ENCODE measurements at places on chromosomes 7 and 10.

- no peak for DNase-seq
Observed at GRCh38 chr7:34070511-34071323, 165.4 kb downstream of the BMPER start.

DNA sequence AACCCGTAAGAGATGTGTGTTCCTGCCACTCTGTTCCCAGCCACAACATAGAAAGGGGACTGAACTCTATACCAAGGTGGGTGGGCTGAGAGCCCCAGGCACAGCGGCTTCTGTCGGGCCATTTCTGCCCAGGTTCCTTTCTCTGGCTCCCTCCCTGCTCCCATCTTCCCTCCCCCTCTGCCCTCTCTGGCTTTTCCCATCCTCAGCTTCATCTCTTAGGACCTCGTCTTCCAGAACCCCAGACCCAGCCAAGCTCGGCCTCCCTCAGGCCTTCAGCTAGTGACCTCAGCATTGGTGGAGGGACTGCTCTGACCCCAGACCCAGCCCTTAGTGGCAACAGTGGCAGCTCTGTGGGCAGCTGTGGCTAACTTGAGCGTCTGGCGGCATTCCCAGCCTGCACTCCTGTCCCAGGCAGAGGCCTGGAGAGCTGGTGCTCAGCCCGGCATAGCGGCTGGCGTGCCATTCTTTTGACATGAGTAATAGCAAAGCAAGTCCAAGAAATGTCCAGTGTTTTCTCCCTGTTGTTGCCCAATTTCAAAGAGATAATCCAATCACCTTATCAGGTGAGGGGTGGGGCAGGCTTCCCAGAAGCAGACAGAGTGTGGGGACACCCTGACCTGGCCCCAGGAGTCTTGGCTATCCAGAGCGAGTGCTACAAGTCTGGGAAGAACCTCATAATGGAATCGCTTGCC, 15.9 kb downstream of the PTPRE start:
- DNase-seq = peak; percentile 85

DNA sequence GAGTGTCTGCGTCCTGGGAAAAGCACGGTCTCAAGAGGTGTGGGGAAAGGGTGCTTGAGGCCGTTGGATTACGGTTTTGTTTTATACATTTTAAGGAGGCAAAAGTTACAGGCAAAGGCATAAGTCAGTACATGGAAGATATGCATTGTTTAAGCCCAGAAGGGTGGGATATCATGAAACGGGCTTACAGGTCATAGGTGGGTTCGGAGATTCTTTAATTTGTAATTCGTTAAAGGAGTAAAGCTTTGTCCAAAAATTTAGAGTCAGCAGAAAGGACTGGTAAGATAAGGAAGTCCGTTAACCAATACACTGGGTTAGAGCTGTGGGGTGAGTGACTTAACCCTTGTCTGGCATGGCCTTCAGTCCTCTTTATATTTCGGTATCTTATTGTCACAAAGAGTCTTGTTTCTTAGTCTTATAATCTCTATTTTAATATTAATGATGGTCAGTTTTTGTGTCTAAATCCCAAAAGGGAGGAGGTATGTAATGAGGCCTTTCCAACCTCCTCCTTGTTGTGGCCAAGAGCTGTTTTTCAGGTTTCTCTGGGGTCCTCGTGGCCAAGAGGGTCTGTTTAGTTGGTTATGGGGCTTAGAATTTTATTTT, 12.7 kb downstream of the TSPAN14 start:
- DNase-seq = no peak

DNA sequence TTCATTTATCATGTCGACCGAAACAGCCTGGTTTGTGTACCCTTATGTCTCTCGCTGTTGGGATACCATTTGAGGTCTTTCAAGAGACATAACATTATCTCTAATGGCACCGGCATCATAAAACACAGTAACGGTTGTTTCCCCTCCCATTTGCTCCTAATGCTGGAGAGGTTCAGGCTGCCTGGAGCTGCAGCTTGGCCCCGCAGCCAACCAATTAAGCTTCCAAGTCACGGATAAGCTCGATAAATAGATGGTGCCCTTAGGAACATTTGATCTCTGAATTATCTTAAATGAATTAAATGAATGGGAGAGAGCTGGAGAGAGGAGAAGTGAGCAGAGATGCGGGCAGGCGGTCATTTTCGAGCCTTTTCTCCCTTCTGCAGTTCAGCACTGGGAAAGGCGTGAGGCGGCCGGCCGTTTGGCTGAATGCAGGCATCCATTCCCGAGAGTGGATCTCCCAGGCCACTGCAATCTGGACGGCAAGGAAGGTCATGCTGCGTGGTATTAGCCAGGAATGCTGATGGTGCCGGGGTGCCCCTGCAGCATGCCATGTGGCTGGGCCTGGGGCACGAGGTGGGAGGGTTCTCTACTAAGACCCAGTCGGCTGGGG, 12.6 kb downstream of the CPA4 start:
- DNase-seq = no peak

DNA sequence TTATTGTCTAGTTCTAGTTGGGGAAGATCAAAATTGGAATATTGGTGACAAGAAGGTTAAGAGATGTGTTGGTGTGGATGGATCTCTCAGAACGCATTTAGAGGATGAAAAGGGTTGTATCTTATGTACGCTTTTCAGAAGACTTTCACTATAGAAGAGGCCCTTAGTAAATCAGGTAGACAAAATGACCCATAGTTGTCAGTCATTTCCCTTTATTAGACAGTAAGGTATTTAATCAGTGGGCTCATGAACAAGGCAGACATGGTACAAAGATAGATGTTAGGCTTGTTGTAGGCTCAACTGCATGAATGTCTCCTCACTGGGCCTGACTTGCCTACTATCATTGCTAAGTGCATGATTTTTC, 359.2 kb downstream of the PHF14 start:
- no peak for DNase-seq

DNA sequence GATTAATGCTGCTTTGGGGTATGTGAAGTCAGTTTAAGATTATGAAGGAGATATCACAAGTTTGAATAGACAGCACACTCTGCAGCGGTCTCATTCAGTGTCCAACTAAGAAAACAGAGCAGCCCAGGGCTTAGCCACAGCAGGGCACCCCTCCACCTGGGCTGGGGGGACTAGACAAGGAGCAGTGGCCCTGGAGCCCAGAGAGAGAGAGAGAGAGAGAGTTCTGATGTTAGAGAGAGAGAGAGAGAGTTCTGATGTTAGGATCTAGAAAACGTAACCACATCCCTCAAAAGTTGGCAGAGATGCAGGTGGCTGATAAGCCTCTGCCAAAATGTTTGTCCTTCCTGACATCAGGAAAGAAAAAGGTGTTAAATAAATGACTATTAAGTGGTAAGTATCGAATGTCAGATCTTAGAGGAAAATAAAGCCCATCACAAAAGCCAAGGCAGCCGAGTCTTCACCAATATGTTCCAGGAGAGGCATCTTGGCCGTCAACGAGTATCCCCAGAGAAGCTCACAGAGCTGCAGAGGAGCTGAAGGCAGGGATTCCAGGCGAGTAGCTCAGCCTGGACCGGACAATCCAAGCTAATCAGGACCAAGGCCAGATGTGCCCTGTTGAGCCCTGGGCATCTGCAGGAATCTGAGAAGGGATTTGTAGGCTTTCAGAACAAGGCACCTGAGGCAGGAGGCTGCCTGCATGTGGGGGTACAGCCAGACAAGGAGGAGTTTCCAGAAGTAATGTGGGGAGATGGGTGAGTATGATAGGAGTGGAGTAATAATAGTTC, 150.1 kb upstream of the TCF7L2 start:
- no peak for DNase-seq

- no peak for DNase-seq
Observed at GRCh38 chr10:21603721-21604120, 69.7 kb downstream of the MLLT10 start.

GRCh38 chr7:20913853-20914252, 127.2 kb upstream of the SP8 start:
- no peak for DNase-seq

- no peak for DNase-seq
Observed at GRCh38 chr7:20330928-20331909, 519 bp downstream of the ITGB8 start.

GRCh38 chr7:139861803-139862202, 32.7 kb downstream of the TBXAS1 start:
- DNase-seq = no peak

DNA sequence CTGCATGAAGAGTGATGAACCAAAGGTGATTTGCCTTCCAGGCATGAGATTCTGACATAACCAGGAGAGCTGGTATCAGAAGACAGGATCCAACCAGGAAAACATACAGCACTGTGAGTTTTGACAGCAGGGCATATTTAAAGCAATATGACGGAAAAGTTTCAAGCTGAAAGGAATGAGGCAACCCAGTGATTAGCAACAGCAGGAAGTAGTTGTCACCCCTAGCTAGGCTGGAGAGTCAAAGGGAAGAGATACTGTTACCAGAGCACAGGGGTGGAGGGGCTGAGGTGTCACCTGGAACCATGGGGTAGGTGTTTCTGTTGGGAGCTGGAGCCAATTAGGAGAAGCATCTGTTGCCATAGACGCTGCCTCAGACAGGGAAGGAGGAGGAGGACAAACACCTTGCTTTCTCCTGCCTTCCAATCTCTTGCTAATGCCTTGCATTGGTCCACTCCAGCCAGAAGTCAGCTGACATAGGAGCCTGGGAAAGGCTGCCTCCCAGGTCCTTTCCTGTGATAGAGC, 125.4 kb upstream of the SORCS3 start:
- no peak for DNase-seq

- no peak for DNase-seq
Observed at GRCh38 chr7:27079234-27079975, 16.4 kb downstream of the HOXA1 start.

DNA sequence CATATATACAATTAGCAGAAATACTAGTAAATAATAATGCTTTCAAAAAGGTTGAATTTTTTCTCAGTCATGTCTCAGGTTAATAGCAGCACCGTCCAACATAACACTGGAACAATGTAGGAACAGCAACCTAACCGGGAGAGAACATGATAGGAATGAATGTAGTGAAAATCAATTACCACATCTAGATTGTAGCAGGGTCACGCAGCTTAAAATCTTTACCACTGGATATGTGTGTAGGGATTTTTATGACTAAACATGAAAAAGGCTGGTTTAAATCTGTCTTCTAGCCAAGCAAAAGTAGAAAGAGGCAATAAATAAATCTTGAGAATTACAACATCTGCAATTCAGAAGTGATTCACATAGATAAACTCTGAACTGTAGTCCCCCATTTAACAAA, 326.0 kb downstream of the DGKB start:
- DNase-seq = no peak

DNA sequence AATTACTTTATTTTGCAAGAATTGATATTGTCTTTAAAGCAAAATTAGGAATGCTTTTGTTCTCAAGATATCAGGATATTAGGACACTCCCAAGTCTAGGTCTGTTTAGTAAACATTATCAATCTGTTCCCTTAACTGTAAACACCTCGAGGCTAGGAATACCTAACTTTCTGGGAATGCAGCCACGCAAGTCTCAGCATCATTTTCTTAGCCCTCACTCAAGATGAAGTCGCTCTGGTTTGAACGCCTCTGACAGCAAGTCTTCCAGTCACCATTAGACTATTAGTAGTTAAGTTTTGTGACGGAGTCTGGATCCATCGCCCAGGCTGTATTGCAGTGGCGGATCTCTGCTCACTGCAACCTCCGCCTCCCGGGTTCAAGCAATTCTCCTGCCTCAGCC, 128.0 kb upstream of the MYO3A start:
- no peak for DNase-seq

- DNase-seq = no peak
Observed at GRCh38 chr10:48813291-48813690, 126.3 kb downstream of the LRRC18 start.
